ENCODE measurements at places on chromosomes 6 and 20.

DNA sequence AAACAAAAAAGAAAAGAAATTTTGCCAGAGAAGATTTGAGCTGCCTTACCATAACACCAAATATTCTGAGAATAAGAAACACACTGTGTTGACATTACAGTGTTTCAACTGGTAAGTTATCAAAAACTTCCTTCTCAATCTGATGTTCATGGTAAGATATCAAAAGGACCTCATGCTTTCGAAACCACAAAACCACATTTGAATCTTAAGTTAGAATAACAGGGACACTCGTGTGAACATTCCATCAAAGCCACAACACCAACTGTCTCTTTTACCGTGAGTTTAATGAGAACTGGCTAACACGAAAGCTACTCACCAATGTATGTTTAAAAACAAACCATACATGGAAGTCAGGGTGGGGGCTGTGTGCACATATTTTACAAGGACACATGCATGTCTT is 73.0 kb upstream of the OPRM1 start:
- no peak for DNase-seq

DNA sequence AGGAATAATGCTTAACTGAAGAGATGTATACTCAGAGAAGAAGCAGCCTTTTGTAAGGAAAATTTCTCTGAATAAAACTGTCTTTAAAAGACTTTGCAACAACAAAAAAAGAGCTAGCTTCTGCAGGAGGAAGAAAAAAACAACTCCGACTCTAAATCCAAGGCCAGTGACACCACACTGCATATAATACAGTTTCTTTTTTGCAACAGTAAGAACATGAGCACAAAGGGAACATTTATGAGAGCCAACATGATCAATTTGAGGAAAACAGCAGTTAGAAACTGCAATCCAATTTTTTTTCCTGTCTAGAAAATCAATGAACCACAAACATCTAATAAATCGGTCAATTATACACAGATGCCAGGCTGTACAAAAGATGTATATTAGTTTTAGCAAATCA is 42.9 kb upstream of the UST start:
- DNase-seq: no peak

DNA sequence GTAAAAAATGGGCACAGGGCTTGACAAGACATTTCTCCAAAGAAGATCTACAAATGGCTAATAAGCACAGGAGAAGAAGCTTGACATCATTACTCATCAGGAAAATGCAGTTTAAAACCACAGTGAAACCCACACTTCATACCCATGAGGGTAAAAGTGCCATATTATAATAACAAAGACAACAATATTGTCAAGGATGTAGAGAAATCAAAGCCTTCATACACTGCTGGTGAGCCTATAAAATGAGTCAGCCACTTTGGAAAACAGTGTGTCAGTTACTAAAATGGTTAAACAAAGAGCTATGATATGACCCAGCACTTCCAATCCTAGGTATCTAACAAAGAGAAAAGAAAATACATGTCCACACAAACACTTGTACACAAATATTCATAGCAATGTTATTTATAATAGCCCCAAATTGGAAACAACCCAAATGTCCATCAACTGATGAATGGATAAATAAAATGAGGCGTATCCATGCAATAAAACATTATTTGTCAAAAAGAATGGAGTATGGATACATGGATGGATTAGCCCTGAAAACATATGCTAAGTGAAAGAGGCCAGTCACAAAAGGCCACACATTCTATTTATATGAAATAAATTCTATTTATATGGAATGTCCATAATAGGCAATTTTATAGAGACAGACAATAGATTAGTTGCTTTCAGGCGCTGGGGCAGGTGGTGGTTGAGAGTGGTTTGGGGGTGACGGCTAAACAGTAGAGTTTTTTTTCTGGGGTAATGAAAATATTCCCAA is 11.5 kb upstream of the IL20RA start:
- DNase-seq: no peak

DNA sequence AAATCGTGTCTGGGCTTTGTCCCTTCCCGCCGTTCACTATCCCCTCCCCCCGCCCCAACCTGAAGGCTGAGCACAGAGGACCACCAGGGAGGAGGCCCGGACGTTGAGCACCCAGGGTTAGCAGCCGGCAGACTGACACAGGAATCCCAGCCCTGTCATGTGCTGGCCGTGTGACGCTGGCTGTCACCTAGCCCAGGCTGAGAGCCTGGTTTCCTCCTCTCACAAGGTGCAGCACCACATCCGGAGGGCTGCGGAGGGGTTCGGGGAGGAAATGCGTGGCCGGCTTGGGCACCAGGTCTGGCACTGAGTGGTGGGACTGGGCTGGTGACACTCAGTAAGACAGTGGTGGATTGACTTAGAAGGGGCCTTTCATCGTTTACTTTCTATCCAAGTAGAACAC is 4.6 kb upstream of the LSM14B start:
- peak; percentile 44 for DNase-seq

GRCh38 chr20:54668271-54669039 is 193.1 kb downstream of the DOK5 start:
- DNase-seq: peak; percentile 33

GRCh38 chr20:40891351-40891750 is 137.3 kb upstream of the TOP1 start:
- no peak for DNase-seq

DNA sequence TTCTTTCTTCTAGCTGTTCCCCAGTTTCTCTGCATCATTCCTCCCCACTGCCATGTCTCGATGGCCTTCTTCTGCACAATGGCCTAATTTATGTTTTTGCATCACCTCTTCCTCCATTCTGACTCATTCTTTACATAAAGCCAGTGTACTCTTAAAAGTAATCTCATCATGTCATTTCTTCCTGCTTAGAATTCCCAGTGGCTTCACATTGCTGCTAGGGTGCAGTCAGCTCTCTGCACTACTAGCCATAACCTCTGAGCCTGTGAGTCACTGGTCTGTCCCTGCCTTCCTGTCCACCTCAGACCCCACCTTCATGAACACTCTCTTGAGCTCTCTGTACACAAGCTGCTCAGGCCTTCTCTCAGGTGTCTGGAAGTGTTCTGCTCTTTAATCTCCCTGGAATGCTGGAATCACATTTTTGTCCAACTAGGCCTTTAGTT is 24.1 kb upstream of the TRIM27 start:
- no peak for DNase-seq

DNA sequence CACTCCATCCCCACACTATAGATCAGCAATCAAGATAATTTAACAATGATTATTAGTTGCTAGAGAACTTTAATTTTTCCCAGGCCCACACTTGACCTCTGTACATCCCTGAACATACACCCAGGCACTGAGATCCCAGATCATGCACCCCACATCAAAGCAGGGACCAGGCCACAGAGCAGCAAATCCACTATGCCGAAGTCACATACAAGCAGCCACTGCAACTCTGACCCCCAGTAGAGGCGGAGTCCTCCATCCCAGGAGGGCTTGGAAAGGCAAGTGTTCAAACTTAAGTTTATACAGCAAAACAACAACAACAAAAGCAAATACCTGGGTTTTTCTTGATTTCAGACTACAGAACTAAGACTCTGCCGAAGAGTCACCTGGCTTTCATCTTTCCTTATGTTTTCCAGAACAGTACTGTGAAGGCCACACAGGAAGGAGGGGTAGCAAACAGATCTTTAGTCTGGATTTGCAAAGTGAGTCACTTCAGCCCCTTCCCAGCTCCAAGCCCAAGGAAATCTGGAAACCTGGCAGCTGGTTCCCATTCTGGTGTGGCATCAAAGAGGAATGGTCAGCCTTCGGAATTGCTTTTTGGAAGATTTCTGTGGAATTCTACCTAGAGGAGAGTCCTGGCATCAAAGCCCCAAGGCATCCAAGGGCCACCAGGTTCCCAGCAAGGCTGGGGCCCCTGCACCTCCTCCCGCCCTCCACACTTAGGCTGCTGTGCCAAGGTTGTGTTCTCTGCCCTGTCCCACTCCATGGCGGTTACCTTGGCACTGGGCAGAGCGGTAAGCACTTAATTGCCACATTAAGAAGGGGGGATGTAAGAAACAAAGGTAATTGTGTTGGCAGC is 7.3 kb downstream of the JAG1 start:
- no peak for DNase-seq

GRCh38 chr6:137717074-137718073 is 149.7 kb upstream of the TNFAIP3 start:
- DNase-seq: peak; percentile 55

GRCh38 chr20:48398506-48399449 is 429.0 kb downstream of the PREX1 start:
- DNase-seq: no peak

All from activated CD4-positive, CD25-positive, alpha-beta regulatory T cell treated with anti-CD3 and anti-CD28 coated beads, Interleukin-2, amount 50 U/mL, for 72 hours (primary cell).